ENCODE measurements at places on chromosomes 3 and 15.

DNA sequence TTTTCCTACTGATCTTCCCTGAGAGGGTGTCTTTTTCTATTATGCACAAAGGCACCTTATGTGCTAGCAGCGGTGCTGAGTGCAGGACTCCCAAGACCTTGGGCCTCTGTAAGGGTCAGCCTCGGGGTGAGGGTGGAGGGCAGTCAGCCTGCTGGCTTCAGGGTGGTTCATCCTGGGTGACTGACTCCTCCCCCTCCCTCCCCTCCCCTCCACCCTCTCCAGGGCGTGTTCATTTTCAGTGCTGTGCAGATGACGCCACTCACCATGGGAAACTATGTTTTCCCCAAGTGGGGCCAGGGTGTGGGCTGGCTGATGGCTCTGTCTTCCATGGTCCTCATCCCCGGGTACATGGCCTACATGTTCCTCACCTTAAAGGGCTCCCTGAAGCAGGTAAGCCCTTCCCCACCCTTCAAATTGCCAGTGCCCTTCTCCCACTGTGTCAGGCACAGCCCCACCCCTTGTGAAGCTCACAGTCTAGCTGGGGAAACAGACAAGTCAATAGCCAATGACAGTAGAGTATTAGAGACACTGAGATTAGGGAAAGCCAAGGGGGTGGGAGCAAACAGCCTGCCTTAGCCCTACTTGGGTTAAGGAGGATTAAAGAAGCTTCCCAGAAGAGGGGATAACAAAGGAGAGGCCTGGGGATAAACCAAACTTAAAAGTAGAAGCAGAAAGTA, 41.9 kb downstream of the SLC6A1 start:
- no peak for DNase-seq

DNA sequence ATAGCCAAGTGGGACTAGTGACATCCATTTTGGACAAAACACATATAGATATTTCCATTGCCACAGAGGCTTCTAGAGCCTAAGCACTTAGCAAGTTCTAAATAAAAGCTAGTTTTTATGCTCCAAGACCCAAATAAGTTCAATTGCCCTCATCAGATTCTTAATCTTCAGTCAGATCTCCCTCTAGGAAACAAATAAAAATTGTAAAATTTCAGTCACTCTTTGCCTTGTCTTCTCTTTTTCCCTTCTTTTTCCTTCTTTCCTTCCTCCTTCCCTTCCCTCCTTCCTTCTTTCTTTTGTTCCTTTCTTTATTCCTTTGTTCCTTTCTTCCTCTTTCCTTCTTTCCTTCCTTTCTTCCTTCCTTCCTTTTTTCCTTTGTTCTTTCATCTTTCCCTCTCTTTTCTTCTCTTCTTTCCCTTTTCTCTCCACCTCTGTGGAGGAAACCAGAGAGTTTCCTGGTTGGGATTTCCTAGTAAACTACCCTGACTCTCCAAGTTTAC, 68.8 kb upstream of the GADL1 start:
- no peak for DNase-seq

GRCh38 chr3:129037093-129037419, 23.5 kb upstream of the GP9 start:
- no peak for DNase-seq

- no peak for DNase-seq
Observed at GRCh38 chr3:71456156-71456555, 127.4 kb downstream of the FOXP1 start.

- no peak for DNase-seq
Observed at GRCh38 chr15:52790169-52790708, at the start of gene ONECUT1. ONECUT1 (minus strand) TSS chr15:52790336; CDS start chr15:52789884, 452 bp downstream.

GRCh38 chr3:81753416-81754027, 7.9 kb downstream of the GBE1 start:
- DNase-seq: no peak

- DNase-seq: no peak
Observed at GRCh38 chr3:153050978-153051377, 111.0 kb upstream of the RAP2B start.

GRCh38 chr15:64693134-64693533, 82.3 kb downstream of the RBPMS2 start:
- no peak for DNase-seq

DNA sequence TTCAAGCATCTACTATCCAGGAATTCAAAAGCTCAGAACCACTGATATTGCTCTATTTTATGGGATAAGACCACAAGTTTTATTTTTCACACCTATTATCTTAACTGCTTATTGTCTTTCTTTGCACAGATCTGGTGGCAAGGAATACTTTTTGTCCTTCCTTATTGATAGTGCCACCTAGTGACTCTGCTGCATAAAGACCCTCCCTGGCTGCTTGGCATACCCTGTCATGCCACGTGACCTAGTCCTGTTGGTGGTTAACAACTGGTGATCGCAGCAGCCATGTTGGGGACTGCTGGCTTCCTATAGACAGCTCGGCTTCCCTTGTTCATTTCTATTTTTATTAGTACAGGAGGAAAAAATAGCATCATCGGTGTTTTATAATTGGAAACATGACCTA, 236.3 kb downstream of the MEX3B start:
- DNase-seq: no peak

DNA sequence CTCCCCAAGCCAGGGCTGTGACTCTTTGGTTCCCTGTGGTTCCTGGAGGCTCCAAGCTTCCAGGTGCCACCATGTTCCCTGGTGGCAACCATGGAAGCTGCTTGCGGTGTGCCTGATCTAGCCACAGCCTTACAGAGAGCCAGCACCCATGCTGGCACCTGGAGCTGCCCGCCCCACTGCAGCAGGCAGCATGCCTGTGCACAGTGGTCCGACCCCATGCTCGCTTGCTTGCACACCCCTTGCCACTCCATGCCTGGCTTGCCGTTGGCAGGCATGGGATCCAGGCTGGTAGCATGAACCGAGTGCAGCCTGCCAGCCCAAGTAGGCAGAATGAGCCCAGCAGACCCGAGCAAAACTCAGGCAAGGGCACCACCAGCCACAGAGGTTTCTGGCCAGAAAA, 53.9 kb downstream of the SLMAP start:
- no peak for DNase-seq

GRCh38 chr3:193803288-193803687, 210.3 kb downstream of the OPA1 start:
- DNase-seq: no peak

DNA sequence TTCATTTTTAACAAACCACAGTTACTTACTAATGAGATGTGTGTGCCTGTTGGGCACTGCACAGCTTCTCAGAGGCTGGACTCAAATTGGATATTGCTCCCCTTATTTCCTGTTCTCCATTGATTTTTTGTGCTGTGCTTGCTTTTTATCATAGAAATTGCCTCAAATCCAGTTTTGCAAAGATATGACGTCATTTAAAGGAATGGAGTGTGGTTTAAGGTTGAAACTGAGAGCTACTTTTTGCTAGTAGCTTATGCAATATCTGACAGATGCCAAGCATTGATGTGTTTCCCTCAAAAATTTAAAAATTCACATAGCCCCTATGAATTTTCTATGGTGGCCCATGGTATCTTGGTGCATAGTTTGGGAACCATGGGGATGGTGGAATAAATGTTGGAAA, 67.7 kb upstream of the ROPN1 start:
- no peak for DNase-seq

GRCh38 chr3:173013219-173013832, 127.7 kb downstream of the SPATA16 start:
- no peak for DNase-seq

DNA sequence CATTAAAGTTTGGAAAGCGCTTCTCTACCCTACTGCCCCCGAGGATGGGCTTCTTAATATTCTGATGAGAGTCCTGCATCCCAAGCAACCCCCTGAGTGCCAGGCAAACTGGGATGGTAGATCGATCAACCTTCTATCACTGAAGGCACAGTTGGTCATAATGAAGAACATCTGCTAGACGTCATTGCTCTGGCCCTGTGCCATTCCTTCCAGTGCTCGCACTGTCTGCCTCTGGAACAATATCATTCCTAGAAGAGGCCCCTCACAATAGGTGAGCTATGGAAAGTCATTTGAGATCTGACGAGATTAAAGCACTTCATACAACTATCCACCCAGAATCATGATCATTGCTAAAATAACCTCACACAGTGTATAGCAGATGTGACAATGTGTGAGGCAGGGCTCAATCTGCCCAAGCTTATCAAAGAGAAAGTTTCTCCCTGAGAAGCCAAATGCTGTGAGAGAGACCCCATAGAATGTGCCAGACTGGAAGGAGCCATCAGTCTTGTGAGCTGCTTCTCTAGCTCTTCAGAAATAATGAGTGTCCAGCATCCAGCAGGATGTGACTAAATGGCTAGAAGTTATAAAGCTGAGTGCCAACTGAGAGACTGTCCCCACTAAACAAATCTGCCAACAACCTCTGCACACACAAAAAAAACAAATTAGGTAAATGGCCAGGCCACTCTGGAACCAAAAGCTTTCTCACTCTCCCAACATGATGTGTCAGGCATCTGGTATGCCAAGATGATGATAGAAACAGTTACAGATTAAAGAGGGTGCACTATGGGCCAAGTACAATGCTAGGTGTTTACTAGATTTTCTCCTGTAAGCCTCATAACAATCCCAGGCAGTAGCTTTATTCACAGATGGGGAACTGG, 165.5 kb downstream of the NECTIN3 start:
- DNase-seq: no peak

GRCh38 chr15:84836844-84837243, 19.7 kb downstream of the ALPK3 start:
- DNase-seq: no peak

DNA sequence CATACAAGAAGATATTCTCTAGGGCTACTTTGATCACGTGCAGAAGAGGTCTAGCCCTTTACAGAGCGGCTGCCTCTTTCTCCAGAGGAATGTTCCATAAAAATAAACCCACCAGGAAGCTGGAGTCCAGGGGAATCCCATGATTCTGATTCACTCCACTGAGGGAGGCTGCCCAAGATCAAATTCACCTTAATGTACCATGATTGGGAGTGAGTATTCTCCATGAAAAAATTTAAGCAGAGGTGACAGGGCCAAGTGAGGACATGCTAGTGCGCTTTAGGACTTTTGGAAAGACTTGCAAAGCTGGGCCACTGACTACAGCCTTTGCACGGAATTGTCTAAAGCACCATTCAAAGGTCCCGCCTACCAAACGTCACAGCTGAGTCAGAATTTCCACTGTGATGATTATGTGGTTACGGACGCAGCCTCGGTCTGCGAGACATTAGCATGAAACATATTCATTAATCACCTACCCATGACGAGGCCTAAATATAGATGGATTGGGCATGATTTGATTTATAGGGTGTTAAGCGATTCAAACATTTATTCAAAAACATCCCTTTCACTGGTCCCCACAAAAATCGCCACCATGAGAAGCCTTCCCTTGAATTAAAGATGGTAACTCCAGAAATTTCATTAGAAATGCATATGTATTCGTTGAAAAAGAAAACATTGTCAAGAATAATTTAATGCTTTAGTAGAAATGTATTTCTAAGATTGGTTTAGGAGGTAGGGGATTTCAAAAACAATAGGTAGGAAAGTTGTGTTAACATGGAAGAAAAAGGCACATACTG, 152.6 kb downstream of the GREM1 start:
- DNase-seq: no peak

DNA sequence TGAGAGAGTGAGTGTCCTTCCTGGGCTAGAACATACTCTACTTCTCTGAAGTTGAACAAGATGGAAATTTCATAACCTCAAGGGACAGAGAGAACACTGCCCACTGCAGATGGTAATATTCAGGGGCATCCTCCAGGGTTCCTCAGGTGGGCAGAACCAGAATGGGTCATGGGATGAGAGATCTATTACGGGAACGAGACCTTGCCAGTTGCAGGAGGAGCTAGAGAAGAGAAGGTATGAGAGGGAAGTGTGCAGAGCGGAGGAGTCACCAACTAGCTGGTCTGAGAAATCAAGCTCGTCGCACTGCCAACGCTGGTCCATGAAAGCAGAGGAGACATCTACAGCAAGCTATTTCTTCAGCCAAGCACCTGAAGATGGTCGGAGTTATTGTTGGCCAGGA, 184.7 kb downstream of the TJP1 start:
- DNase-seq: no peak

- no peak for DNase-seq
Observed at GRCh38 chr3:56001537-56001936, 466.7 kb downstream of the ERC2 start.

DNA sequence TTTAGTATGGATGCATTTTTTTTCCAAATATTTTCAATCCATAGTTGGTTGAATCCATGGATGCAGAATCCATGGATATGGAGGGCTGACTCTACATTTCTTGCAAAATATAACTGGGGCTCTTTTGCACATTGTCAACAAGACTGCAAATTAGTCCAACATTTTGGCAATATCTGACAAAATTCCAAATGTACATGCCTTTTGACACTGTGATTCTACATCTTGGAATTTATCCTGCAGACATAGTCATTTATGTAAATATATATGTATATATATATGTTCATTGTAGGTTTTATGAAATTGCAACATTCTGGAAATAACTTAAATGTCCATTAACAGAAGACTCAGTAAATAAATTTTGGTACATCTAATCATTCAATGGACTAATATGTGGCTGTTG, 203.0 kb downstream of the THRB start:
- no peak for DNase-seq

Data from NCI-H1436 treated with DMSO at 0.1 percent for 48 hours (cell line).